Germinal center (tissue), 1 donor: ENCODE measurements at places on chromosomes 3 and 15.

- no peak for DNase-seq
Observed at GRCh38 chr15:59839906-59840305, 150.8 kb upstream of the BNIP2 start.

DNA sequence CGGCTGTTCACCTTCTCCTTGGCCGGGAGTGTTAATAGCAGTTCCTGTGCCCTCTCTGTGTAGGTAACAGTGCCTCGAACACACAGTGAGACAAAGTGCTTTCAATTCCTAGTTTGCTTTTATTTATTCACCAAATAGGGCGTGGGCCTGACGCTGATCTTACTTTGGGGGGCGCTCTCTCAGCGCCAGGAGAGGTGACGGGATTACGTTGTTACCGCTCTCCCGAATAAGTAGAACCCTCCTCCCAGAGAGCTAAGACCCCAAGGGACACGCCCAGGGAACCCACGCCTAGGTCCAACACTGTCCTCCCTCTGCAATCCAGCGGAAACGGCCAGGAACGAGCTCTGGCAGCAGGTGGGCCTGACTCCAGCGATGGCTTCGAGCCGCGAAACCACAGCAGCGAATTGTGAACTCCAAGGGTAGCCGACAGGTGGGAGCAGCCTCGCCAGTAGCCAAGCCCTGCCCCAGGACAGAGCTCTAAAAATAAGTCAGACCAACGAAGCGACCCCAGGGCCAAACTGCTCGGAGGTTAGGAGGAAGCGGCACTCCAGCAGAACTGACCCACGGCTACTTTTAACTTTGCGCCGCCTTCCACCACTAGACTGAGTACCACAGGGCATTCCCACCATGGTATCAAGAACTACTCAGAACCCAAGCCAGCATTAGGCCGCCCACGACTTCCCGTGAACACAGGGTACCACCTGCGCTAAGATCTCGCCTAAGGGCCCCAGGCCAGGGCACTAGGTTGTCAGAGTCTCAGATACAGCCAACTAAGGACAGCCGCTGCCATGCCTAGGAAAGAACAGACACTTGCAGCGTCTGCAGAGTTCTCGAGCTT, 1.6 kb upstream of the SIN3A start:
- peak; percentile 29 for DNase-seq

- DNase-seq, result no peak
Observed at GRCh38 chr3:126338790-126339288, 18.4 kb downstream of the KLF15 start.

GRCh38 chr3:183857863-183858262, 26.8 kb downstream of the PARL start:
- DNase-seq, result no peak

- DNase-seq, result peak; percentile 22
Observed at GRCh38 chr15:48644827-48645557, 517 bp downstream of the FBN1 start.

GRCh38 chr15:70339571-70340493, 242.1 kb upstream of the TLE3 start:
- DNase-seq, result no peak

DNA sequence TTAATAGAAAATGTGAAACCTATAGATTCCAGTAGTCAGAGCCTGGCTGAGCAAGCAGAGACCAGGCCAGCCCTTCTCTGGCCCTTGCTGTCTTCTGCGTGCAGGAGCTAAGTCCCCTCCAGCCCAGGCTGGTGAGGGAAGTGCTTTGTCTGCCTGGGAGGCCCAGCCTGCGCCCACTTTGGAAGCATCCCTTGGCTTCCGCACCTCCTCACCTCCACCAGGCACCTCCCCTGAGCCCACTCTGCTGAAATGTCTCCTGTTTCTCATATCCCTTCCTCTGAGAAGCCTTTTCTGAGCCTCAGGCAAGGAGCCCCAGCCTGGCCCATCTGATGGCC, 45.3 kb downstream of the ALDH1L1 start:
- DNase-seq, result no peak

DNA sequence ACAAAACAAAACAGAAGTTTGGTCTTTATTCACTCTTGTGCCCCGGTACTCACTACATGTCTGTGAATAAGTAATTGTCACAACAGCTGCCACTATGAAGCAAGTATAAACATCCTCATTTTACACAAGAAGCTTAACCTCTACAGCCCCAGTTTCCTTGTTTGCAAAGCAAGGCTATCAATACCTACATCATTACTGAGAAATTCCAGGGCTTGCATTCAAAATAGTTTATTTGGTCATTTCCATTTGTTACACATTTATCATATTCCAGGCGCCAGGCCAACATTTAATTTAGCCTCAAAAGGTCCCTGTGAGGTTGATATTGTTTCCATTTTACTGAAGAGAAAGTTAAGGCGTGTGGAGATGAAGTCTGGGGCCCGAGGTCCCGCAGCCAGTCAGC, 161.4 kb upstream of the LRTM1 start:
- DNase-seq, result no peak

DNA sequence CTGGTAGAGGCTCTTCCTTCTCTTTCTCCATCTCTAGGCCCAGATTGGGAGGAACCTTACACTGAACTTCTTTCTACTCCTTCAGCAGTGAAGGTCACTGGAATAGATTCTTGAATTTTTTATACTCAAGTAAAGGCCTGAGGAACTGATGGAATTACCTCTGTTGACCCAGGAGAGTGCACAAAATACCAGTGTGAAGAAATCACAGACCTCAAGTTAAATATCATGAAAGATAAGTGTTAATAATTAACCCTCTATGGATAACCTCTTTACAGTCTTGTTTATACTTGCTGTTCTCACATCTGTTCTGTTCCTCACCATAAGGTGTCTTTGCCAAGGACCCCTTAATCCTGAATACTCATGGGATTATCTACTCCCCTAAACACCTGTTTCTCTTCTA, 244.4 kb upstream of the STAC start:
- no peak for DNase-seq

DNA sequence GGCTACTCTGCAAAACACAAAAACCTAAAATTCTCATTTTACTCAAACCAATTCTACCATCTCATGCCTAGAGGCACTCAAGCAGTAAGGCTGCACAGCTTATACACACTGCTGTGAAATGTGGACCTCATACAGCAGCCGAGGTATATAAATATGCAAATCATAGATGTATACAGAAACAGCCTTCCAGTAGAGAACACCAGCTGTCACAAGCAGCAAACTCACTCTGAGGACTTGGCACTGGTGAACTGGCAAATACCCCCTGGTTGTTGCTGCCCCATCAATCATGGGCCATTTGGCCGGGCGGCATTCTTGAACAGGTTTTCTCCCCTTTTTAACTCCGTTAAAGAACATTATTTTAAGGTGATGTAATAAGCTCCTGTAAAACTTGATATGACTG, 378.0 kb downstream of the LSAMP start:
- peak; percentile 28 for DNase-seq

- no peak for DNase-seq
Observed at GRCh38 chr15:48267766-48268165, 61.7 kb downstream of the SLC12A1 start.

- DNase-seq, result no peak
Observed at GRCh38 chr3:36663666-36664291, 100.6 kb downstream of the DCLK3 start.

- peak; percentile 71 for DNase-seq
Observed at GRCh38 chr3:11803977-11804892, 42.5 kb downstream of the TAMM41 start.

GRCh38 chr15:31438601-31439265, 112.1 kb downstream of the KLF13 start:
- DNase-seq, result no peak

DNA sequence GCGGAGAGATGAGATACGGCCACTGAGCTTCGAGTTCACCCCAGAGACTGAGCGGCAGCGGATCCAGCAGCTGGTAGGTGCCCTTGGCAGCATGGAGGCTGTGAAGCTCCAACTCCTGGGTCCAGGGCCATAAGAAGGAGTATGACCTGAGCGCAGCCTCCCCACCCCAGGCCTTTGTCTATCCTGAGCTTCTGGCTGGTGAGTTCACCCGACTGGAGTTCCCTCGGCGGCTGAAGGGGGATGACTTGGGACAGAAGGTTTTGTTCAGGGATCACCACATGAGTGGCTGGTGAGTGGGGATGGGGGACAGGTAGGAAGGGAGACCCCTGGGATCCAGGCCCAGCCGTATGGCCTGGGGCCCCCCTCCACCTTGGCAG, 2.6 kb downstream of the PPM1M start:
- no peak for DNase-seq

DNA sequence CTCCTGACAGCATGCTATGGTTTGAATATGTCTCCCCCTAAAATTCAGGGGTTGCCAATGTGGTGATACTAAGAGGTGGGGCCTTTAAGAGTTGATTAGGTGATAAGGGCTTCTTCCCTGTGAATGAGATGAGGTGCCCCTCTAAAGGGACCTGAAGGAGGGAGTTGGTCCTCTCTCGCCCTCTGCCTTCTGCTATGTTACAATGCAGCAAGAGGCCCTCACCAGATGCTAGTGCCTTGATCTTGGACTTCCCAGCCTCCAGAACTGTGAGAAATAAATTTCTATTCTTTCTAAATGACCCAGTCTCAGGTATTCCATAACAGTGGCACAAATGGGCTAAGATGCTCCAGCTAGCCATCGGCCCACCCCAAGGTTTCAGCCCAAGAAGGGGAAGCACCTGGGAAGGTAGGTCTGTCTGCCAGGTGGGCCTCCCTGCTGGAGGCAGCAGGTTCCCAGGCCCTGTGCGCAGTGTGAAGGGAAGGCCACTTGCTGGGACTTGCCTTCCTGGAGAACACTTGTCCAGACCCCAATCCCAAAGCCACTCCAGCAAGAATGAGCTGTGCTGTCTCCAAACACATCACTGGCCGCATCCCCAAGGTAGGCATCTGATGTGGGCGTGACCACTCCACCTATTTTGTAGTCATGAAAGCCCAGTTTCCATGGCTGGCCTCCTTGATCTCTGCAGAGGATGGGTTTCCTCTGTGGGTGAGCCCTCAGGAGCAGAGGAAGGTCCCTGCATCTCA, 9.0 kb downstream of the TGM4 start:
- DNase-seq, result no peak

- DNase-seq, result no peak
Observed at GRCh38 chr3:148513096-148513543, 184.6 kb upstream of the AGTR1 start.

GRCh38 chr3:33732394-33732793, 14.3 kb upstream of the CLASP2 start:
- DNase-seq, result no peak

GRCh38 chr3:48232232-48232631, 8.7 kb upstream of the ZNF589 start:
- no peak for DNase-seq

GRCh38 chr15:51135276-51135675, 40.6 kb upstream of the TNFAIP8L3 start:
- no peak for DNase-seq

DNA sequence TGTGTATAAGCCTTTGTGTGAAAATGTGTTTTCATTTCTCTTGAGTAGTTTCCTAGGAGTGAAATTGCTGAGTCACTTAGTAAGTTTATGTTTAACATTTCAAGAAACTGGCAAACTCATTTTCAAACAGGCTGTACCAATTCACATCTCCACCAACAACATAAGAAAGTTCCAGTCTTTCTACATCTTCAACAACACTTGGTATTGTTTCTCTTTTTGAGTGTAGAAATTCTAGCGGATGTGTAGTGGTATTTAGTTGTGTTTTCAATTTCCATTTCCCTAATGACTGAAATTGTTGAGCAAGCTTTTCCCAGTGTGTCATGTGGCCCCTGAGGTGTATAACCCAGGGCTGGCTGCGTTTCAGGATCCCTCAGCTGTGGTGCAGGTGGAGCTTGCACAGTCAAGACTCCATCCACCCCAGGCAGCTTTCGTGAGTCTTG, 258.5 kb downstream of the PDCD6IP start:
- no peak for DNase-seq
